ENCODE measurements at places on chromosomes 11 and 22.

DNA sequence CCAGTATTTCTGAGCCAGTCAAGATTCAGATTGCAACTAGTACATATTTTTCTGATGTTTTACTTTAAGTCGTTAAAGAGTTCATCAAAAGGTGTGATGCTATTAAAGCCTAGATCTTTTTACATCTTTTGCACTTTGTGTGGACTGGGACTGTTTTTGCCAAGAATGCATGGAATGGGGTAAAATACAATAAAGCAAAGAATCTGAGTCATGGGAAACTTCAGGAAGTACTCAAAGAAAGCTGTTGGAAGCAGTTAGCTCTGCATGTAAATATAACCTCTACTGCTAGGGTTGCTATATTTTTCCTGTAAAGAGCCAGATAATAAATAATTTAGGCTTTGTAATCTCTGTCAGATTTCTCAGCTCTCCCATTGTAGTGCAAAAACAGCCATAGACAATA lies 20.9 kb downstream of the ATXN10 start:
- peak; percentile 58 for DNase-seq

- DNase-seq: no peak
Observed at GRCh38 chr22:30335236-30335635, 8.5 kb upstream of the TBC1D10A start.

GRCh38 chr11:72631806-72632731 lies 42.2 kb downstream of the PDE2A start:
- DNase-seq: peak; percentile 65

DNA sequence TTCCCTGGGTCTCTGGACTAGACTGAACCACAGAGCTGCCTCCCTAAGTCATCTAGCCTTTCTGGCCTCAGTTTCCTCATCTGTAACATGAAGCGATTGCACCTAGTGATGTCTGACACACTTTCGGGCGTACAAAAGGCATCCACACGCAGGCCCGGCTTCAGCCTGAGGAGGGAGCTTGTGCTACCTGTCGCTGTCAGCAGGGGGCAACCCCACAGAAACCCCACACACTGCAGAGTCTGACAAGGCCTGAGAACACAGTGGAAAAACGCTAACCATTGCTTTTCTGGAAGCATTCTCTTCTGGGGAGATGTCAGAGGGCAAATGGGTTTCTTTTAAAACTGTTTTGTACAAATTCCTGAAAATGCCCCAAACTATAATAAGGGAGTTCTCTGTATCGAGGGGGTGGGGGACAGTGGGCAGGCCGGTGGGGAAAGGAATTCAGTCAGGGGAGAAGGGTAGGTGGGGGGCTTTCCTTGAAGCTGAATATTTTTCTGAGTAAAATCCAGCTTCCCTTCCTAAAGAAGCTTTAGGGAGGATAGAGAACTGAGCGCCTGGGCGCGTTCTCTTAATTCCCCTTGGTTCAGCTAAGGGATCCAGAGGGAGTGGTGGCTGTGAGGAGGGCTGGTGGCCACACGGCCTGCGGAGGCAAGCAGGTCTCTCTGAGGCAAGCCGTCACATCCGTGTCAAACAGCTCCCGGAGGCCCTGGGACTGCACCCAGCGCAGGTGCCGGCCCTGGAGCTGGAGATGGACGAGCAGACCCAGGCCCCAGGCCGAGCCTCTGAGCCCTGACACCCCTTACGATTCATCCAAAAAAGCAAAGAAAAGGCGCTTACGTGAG lies 533 bp downstream of the ELF5 start:
- DNase-seq: peak; percentile 75

DNA sequence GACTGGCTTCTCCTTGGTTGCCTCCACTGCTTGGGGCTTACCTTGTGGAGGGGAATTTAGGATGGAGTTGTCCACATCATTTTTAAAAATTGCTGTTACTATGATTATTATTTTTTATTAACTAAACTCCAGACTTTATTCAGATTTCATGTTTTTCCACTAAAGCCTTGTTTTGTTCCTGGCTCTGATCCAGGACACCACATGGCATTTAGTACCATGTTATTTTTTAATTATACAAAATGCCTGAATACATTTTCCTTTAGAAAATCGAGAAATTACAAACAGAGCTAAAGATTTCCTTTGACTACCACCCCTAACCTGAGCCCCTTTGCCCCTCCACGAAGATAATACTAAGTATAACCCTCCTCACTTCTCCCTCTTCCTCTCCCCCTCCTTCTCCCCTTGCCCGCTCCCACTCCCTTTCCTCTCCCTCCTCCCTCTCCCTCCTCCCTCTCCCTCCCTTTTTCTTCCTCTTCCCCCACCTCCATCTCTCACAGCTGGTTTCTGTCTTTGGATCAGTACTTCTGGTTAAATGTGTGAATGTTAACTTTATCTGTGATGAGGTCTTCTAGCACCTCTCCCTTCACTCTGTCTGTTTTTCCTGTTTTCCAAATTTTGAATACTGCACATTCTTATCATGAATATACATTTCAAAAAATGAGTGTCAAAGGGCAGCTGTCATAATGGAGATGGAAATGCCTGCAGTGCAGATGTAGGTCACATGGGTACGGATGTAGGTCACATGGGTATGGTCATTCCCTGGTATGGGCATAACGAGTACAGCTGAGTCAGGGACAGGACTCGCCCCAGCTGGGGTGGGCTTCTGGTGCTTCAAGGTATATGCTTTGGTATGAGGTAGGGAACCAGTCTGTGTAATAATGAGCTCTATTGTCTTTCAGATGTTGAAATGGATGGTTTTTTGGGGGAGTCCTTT lies 54.4 kb upstream of the OR4B1 start:
- DNase-seq: no peak

DNA sequence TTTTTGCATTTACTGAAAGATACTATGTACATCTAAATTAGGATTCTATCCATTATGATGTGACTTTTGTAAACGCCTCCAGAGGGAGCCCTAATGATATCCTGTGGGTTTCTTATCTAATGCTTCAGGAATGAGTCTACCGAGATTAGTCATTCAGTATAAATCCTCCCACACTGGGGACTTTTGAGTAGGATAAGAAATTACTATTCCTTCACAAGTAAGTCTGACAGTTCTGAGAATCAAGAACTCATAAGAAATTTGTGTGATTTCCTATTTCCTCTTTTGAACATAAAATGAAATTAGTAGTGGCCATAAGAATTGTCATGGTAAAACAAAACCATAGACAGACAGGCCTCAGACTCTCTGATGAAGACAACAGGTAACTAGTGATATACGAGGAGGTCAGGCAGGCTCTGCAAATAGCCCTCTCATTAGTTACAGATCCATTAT lies 10.0 kb upstream of the OR5M1 start:
- peak; percentile 45 for DNase-seq

DNA sequence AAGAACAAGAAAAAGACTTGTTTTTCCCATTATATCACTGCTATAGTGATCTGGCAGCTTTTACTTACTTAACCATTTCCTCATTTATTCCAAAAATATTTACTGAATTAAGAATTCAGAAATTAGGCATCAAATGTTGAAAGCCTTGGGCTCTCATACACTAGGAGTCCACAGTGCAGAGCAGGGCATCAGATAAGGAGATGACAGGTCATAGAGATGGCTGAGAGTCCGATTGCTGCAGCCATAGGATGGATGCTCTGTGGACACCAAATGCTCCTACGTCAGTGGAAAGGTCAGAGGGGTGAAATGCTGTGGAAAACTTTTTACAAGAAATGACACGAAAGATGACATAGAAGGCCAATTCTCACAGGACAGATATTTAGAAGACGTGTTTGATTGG lies 771.1 kb downstream of the LRRC4C start:
- no peak for DNase-seq

DNA sequence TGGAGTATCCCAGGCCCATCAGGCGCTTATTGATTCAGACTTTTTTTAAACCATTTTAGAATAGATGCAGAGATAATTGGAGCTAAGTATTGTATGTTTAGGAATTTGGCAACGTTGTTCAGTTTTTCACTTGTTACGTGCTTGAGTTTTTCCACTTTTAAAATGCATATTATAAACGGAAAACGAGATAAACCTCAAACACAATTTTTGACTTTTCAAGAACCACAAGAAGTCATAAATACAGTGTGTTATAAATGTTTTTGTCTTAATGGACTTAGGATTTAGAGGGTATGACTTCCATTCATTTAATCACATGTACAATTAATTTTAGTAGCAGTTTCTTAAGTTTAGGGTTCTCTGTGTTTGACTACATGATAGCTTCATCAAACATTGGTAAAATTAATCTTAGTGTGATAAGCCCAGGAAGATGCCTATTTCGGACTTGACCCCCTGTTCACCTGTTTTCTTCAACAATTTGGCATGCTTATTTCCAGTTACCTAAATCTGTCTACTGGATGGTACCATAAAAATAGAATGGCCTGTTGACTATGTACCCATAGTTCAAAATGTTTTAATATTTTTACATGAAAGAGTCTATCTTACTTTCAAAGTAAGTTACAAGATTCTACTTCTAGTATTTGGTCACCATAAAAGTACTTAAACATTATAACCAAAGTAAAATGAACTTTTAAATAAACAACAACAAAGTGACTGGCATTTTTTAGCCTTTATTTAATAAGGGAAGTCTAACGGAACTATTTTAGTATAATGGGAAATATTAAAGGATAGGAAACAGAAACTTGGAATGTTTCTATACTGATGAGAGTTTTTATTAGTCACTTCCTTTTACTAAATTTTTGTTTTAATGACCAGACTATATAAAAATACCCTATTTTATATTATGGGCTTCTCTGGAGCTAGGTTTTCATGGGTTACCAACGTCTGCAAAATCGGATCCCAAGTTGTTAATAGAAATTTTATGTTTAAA lies 1.4 kb downstream of the ZC3H12C start:
- DNase-seq: no peak

DNA sequence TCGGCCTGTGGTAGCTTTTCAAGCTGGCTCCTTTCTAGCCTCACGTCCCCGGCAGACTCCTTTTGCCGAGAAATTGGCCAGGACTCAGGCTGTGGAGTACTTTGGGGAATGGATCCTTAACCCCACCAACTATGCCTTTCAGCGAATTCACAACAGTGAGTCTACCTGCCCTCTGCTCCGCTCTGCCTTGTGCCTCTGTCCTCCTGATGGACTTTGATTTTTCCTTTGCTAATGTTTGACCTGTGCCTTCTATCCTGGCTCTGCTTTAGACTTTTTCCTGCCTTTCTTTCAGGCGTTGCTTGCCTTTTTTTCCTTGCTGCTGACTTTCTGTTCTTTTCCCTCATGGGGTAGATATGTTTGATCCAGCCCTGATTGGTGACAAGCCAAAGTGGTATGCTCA lies 12.5 kb downstream of the MADD start:
- DNase-seq: no peak

DNA sequence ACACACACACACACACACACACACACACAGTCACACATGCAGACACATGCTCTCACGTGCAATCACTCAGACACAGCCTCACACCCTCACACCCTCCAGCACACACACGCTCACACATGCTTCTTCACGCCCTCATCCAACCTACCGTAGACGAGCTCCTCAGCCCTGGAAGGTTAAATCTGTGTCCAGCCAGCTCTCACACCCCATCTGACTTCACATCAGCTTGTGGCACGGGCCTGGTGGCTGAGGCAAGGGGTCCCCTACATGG lies 1.3 kb upstream of the SCUBE1 start:
- no peak for DNase-seq

GRCh38 chr11:71118671-71119250 lies 133.6 kb downstream of the SHANK2 start:
- DNase-seq: no peak
